ENCODE measurements at places on chromosomes 13 and 19.

GRCh38 chr19:31438401-31439269, 89.4 kb upstream of the TSHZ3 start:
- DNase-seq = no peak

- peak; percentile 23 for DNase-seq
These were observed 671 bp downstream of the ZDHHC20 start for GRCh38 chr13:21458451-21458812.

DNA sequence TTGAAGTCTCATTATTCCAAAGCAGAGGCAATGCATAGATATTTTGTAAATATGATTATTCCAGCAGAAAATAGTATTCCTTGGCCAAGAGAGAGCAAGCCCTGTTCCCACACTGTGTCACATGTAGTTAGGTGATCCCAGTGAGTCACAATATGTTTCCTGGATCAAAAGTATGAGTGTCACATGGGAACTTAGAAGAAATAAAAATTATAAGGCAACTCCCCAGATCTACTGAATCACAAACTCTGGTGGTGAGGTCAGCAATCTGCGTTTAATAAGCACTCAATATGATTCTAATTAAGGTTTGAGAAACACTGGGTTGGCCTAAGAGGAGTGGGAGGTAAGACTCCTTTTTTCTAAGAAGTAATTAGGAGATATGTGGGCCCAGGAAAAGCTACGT, 1504.5 kb upstream of the PCDH20 start:
- no peak for DNase-seq

DNA sequence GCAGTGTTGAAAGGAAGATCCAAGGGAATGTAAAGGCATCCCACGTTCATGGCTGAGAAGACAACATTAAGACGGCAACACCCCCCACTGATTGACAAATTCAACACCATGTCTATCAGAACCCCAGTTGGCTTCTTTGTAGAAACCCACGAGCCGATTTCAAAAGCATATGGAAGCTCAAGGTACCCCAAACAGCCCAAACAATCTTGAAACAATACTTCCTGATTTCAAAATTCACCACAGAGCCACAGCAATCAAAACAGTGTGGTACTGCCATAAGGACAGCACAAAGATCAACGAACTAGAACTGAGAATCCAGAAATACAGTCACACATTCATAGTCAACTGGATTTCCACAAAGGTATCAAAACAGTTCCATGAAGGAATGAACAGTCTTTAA, 6.2 kb downstream of the MIER2 start:
- DNase-seq = no peak

DNA sequence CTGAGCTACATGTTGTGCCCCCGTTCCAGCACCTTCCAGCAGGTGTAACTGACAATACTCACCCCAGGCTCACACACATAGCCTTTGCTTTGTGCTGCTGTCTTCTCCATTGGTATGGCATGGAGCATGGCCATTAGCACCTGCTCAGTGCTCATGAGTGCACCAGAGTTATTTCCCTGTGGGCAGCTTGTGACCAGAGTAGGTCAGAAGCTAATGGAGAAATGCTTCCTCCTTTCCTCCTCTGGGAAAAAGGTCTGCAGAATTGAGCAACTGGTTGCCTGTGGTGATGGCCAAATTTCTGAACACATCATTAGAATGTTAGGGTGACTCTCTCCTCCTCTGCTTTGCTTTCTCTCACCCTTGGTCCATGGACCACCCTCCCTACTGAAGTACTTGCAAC, 344.5 kb upstream of the TMTC4 start:
- DNase-seq = no peak

DNA sequence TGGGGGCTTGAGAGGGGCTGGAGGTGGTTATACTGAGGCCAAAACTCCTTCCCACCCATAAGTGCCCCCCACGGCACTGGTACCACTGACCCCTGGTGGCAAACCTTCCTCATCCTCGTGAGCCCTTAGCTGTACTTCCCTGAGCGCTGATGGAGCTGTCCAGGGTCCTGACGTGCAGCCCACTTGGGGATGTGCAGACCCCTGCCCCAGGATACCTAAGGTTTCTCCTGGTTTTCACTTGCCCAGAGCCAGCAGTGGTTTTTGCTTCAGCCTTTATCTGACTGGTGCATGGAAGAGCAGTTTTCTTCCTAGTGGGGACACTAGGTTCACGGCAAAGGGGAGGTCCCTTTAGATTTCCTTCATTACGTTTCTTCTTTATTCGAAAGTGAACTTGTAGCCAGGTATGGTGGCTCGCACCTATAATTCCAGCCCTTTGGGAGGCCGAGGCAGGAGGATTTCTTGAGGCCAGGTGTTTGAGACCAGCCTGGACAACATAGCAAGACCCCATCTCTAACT, 28.7 kb upstream of the KCTD15 start:
- DNase-seq = no peak

- DNase-seq = peak; percentile 63
These were observed 60.9 kb downstream of the WDFY2 start for GRCh38 chr13:51645154-51645650.

GRCh38 chr13:36088001-36088400, 43.2 kb downstream of the DCLK1 start:
- no peak for DNase-seq

Data from hepatic stellate cell (primary cell).